ENCODE measurements at places on chromosomes 3 and 15. TPM values are rescaled to one million over a fixed set of nuclear protein-coding genes. Genes with fewer than 3 reads are reported as not detected.

Gene GATA2
- total RNA-seq = 0.17 TPM

GRCh38 chr3:150083655-150084042 lies 113.0 kb upstream of the PFN2 start:
- DNase-seq = no peak

- DNase-seq = peak; percentile 73
These were observed 81.6 kb downstream of the PPCDC start for GRCh38 chr15:75104804-75105557.

GRCh38 chr15:73965758-73966113 lies 26.4 kb downstream of the STOML1 start:
- DNase-seq = no peak

All from CD4-positive, alpha-beta T cell (primary cell).